Fibroblast of skin of abdomen (primary cell): ENCODE measurements at places on chromosomes 12 and 14.

DNA sequence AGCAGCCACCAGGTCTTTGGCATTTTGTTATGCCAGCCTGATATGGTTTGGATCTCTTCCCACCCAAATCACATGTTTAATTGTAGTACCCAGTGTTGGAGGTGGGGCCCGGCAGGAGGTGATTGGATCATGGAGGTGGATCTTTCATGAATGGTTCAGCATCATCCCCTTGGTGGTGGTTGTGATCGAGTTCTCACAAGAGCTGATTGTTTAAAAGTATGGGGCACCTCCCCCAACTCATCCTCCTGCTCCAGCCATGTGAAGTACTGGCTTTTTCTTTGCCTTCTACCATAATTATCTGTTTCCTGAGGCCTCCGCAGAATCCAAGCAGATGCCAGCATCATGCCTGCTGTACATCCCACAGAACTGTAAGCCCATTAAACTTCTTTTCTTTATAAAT, 12.8 kb upstream of the PRKD1 start:
- DNase-seq, result no peak

DNA sequence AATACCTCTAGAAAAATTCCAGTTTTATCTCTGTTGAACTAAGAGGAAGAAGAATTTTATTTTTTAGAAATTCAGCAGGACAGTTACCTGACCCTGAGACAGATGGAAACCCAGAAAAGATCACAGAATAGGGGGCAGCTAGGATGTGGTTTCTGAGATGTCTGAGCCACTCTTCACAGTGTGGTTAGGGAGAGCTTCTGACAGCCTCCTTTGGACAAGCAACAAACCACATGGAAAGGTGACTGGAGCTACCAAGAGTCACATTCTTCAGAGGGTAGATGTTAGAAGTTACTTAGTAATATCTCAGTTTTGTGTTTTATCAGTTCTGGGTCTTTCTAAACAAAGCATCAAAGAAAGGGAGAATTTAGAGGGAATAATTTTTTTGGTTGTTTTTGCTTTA, 117.3 kb upstream of the NAP1L1 start:
- peak; percentile 8 for DNase-seq

DNA sequence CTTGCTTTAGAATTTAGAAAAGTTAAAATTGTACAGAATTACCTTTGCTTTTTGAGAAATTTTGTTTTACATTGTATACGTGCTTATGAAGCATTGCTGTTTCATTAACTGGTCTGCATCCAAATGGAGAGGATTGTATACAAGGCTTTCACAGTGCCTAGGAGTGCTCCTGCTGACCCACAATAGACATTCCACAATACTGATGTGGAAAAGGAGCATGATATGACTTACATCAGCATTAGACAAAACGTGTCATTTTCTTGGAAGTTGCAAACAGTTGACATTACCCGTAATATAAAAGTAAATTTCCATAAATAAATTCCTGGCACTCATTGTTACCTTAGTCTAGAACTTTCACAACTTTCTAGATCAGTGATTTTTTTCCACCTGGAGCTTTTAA, 1.9 kb downstream of the PRKD1 start:
- peak; percentile 36 for DNase-seq

DNA sequence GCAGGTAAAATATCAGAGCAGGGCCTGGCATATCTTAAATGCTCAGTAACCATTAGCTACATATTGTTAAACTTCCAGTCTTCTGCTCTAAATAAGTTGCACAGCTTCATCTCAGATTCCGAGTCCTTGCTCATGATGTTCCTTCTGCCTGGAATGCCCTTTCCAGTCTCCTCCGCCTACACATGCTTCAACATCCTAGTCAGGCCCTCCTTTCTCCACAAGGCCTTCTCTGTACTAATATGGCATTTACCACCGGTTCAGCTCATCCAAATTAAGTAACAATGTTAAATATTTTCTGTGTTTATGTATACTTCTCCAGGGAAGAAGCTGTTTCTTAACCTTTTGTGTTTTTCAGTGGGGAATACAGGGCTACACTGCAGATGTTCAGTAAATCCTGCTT, 8.5 kb downstream of the DHH start:
- no peak for DNase-seq

GRCh38 chr14:102508774-102509745, 516 bp downstream of the ANKRD9 start:
- no peak for DNase-seq

DNA sequence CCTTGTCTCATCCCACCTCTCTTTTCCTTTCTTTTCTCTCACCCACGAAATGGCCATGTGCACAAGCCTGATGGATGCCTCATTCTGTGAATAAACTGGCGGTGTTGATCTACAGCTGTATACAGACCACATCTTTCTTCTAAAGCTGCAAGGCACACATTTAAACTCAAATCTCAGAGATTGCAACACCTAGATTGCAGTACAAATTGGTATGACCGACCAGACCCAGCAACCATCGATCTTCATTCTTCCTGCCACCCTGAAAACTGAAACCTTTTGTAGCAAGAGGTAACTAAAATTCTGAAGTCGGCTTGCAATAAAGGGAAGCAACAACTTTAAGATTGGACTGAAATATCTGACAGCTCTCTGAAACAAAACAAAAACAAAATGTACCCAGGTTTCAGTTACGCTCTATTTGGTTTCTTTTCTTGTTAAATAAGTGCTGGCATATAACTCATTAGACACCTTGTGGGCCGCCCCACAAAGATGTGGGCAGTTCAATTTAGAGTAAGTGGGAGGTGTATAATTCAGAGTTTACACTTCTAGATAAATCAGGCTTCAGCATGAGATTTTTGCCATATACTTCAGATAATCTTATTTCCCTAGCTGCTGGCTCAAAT, 390.0 kb upstream of the NOVA1 start:
- DNase-seq, result no peak

DNA sequence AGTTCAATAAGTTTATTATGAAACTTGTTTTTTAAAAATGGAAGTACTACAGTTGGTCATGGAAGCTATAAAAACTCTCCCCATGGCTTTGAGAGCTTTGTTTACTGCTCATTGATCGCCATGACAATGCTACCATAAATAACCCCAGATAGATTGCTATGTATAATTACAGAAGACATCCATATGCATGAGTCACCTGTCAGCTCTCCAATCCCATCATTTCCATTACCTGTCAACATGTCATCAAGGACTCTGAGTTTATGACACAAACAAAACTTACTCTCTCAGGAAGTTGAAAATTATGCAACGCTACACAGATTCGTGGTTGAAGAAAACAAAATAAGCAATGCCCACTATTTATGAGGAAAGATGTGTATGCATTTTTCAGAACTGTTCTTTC, 144.4 kb downstream of the SEC23A start:
- peak; percentile 73 for DNase-seq
